ENCODE measurements at places on chromosomes 1 and 21.

- no peak for DNase-seq
These were observed 28.4 kb downstream of the COA6 start for GRCh38 chr1:234401658-234402057.

GRCh38 chr1:91798241-91798648 lies 87.7 kb downstream of the TGFBR3 start:
- DNase-seq: no peak

DNA sequence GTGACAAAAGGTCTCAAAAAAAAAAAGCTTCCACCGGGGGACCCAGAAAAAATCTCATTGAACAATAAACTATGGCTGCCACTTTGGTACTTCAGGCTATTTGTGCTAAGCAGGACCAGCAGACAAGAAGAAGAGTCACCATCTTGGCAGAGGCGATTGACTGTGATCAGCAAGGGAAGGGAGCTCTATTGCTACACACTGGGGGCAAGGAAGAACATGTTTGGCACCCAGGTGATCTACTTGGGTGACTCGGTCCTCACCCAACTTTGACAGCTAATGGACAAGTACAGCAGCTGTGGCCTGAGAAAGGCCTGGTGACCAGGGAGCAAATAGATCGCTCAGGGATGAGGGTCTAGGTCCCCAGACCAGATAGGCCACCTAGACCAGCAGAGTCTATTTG lies 53.4 kb upstream of the SRP9 start:
- DNase-seq: no peak

DNA sequence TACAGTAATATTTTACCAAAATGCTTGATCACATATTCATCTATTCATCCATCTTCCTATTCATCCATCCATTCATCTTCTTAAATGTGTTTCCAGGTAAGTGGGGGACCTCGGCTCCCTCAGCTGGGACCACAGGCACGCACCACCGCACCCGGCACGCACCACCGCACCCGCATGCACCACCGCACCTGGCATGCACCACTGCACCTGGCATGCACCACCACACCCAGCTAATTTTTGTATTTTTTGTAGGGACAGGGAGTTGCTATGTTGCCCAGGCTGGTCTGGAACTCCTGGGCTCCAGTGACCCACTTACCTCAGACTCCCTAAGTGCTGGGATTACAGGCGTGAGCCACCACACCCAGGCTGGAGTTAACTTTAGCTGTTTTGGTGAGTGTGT lies 21.2 kb downstream of the ACTRT2 start:
- DNase-seq: no peak

- DNase-seq: no peak
These were observed 4.2 kb downstream of the TINAGL1 start for GRCh38 chr1:31580513-31580870.

DNA sequence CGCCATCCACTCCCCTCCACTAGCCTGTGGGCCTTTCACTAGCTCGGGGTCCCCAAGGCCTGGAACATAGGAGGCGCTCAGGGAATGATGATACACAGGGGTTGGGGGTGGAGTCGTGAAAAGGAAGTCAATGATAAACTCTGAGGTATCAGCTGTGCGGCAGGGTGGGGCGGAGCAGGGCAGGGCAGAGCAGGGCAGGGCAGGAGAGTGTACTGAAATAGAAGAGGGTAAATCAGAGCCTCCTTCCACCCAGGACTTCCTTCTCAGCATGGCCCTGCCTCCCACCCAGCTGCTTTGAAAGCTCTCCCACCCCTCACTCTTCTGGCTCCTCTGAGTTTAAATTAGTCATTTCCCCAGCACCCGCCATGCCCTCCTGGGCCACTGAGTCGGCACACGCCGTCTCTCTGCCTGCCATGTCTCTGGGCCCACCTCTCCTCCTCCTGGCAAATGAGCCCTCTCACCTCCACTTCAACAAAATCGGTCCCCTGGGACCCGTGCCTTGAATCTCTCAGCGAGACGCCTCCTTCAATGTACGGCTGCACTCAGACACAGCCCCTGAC lies 16.9 kb downstream of the CAPZB start:
- DNase-seq: no peak
